ENCODE measurements at places on chromosomes 4 and X. TPM values are rescaled to one million over a fixed set of nuclear protein-coding genes. Genes with fewer than 3 reads are reported as not detected.

The PTCHD1 gene
- 9.1 TPM for total RNA-seq

DNA sequence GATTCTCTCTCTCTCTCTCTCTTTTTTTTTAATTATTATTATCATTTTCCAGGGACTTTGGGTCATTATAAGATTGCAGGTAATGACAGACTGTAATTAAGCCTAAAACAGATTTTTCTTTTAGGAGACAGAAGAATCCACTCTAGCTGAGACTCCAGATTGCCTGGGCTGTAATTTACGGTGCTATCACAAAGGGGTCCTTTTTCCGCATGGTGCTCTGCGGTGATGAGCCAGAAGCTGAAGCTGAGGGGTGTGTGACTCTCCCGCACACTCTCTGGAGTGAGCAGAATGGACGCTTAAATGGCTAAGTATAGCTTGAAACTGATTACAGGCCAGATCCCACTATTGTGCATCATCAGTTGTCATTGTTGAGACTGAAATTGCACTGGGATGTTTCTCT lies 50.0 kb downstream of the LGI2 start:
- no peak for DNase-seq

GRCh38 chrX:39427906-39428305 lies 626.6 kb downstream of the MID1IP1 start:
- DNase-seq = no peak

- DNase-seq = no peak
These were observed 282.5 kb downstream of the ZIC3 start for GRCh38 chrX:137848266-137848905.

- no peak for DNase-seq
These were observed 66.9 kb downstream of the ARHGEF9 start for GRCh38 chrX:63718010-63718694.
